Occipital lobe (tissue), 3 donors: ENCODE measurements at places on chromosomes 6 and 20. TPM values are rescaled to one million over a fixed set of nuclear protein-coding genes. Genes with fewer than 3 reads are reported as not detected.

- DNase-seq, result no peak
Observed at GRCh38 chr6:39319621-39320362, 2.7 kb downstream of the KCNK16 start.

DNA sequence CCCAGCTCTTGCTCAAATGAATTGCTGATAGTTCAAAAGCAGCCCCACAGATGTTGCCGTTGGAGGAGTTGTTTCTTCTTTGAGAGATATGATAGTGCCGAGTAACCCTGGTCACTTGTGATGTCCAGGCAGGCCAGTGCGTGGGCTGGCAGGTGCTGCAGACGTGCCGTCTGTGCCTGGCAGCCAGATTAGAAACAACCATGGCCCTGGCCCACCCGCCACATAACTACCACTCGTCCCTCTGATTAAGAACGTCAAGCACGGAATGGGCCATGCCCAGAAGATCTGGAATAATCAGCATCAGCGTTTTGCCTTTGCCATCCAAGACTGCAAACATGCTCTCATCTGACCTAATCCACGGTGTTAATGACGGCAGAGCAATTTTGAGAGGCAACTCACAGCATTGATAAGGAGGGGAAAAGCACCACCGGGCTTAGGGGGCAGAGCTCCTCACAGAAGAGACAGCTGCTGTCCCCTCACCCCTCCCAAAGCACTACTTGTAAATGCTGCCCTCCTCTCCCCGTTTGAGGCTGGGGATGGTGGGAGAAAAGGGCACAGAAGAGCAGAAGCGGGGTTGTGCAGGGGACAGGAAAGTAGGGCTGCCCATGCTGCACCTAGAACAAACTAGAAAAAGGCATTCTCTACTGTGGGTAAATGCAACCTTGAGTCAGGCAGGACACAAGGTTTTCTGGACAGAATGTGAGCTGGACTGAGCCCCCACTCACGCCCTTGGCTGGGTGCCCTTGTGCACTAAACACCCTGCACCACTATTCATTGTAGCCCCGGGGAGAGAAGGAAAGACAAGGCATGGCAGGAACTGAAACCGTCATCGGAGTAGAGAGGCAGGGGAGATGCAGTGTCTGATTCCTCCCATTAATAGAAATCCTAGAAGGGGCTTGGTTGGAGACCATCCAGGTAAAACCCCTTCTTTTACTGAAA lies 5.3 kb upstream of the CPNE5 start:
- DNase-seq, result no peak

DNA sequence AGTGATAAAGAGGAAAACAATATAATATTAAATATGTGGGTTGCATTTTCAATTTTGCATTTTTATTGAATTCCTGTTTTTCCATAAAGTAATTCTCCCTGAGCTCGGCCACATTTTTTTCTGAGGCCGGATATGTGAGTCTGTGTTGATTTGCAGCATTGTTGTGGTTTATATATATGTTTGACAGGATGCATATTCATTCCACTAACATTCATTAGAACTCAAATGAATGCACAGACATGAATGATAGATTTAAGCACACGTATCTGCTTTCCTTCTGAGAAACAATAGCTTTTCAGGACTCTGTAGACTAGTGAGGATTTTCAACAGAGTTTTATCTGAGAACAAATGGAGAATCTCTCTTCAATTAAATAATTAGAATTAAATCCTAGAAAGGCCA lies 10.6 kb upstream of the EXOC2 start:
- no peak for DNase-seq

DNA sequence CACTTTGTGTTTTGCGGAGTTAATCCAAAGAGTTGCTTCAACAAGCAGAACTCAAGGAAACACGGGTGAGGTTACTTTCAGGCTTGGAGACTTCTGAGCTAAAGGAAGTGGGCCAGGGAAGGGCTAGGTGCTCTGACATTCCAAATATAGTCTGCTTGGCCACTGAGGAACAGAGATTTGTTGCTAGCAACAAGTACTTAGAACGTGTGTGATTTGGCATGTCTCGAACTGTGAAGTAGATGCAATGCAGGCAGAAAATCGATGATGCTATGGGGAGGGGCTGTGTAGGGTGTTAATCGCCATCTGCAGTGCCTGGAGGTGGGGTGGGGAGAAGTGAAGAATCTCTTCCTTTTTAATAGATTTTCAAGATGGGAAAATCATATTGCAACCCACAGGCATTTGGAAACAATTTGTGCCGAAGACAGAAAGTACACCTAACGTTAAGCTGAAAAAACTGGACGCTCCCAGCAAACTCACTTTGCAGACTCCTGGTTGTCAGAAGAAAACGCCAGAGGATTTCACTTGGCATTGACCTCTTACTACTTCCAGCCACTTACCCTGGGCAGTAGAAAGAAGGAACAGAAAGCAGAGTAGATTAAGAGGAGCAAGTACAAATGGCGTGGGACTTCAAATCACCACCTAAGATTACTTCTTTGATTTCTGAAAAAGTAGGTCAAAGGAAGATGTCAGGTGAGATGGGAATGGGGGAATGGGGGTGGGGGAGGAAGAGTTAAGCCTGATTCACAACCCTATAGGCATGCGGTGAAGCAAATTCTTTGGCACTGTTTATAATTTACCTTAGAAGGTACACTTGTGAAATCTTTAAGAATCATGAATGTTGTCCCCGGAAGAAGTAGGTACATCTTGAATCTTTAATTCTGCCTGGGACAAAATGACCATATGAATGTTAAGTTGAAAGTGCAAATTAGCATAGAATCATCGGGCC lies 314.1 kb downstream of the CD83 start:
- no peak for DNase-seq

DNA sequence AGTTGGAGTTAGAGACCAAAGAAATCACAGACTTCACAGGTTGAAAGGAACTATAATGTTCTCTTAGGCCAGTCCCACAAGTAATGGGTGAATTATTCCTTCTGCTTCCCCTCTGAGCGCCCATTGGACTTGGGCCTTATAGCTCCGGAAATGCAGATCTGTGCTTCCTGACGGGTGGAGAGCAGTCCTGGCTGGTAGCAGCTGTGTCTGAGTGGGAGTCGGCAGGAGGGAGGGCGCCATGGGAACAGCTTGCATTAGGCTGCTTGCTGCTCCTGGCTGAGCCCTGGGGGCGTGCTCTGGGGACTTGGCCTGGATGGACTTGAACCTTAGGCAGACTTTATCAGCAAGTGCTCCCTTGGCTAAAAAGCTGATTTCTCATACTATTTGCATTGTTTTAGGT lies 18.4 kb upstream of the NUP153 start:
- no peak for DNase-seq

GRCh38 chr6:108806171-108806570 lies 42.1 kb upstream of the ARMC2 start:
- DNase-seq, result no peak

GRCh38 chr20:2285193-2285592 lies 10.6 kb upstream of the TGM3 start:
- no peak for DNase-seq

DNA sequence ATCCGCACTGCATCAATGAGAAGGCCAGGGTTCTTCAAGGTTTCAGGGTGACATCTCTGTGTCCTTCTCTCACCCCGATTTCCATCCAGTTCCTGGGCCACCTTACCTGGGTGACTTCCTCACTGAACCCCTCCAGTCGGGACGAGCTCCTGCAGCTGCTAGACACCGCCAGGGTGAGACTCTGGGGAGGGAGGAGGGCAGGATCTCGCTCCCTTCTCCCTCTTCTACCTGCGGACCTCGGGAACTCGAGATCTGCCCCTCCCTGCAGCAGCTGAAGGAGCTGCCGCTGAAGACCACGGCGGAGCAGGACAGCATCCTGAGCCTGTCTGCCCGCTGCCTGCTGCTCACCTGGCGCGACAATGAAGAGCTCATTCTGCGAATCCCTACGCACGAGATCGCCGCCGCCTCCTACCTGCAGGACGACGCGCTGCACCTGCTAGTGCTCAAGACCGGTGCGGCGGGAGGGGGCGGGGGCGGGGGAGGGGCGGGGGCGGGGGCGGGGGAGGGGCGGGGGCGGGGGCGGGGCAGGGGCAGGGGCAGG lies 7.5 kb downstream of the CCM2L start:
- DNase-seq, result no peak

PRRT1 gene
- 0.78 TPM for total RNA-seq

PLAGL2 gene
- total RNA-seq, result 1.2 TPM
